ENCODE measurements at places on chromosomes 7 and 10.

DNA sequence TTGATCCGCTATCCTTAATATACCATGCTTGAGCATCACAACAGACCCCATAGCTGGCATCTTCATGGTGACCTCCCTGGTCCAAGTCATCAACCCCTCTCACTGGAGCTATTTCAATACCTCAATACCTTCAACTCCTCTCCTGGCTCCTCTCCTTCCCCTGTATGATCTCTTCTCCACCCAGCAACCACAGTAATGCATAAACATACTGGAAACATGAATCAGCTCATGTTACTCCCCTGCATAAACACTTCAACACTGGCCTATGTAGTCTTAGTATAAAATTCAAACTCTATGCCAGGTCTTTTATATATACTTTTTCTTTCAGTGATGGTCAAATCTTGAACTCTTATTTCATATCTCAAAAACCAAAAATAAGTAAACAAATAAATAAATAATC lies 31.8 kb upstream of the TMEM273 start:
- DNase-seq = no peak

GRCh38 chr7:143884969-143885559 lies 16.9 kb downstream of the TCAF1 start:
- peak; percentile 18 for DNase-seq

- DNase-seq = no peak
Observed at GRCh38 chr10:116952729-116953128, 52.3 kb downstream of the SHTN1 start.

- no peak for DNase-seq
Observed at GRCh38 chr10:91137822-91138221, 82.6 kb upstream of the PCGF5 start.

- no peak for DNase-seq
Observed at GRCh38 chr7:90387470-90388240, 15.6 kb upstream of the CLDN12 start.

DNA sequence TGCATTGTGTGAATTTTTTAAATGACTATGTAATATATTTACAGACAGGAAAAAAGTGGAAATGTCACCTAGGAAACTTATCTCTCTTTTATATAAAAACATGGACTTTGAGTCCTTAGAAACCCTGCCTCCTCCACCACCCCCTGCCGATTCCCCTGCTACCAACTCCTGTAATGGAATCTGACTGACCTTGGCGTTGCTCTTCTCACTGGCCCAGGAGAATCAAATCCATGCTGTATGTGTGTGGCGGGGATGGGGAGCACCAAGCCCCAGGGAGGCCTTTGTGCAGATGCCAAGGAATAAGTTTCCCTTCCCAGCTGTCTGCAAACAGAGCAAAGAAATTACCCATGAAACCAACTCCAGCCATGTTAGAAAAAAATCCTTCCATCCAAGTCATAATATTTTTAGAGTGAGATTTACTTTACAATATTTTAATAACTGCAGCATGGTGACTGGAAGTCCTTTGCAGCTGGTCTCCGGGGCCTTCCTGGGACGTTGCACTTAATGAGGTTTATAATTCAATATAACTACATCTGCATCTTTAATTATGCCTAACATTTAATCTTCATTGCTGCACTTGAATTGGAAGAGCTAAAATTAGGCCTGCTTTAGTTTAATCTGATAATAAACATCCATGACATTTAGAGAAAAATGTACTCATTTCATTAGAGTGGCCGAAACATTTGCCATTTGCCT lies 111.4 kb upstream of the CACUL1 start:
- no peak for DNase-seq

DNA sequence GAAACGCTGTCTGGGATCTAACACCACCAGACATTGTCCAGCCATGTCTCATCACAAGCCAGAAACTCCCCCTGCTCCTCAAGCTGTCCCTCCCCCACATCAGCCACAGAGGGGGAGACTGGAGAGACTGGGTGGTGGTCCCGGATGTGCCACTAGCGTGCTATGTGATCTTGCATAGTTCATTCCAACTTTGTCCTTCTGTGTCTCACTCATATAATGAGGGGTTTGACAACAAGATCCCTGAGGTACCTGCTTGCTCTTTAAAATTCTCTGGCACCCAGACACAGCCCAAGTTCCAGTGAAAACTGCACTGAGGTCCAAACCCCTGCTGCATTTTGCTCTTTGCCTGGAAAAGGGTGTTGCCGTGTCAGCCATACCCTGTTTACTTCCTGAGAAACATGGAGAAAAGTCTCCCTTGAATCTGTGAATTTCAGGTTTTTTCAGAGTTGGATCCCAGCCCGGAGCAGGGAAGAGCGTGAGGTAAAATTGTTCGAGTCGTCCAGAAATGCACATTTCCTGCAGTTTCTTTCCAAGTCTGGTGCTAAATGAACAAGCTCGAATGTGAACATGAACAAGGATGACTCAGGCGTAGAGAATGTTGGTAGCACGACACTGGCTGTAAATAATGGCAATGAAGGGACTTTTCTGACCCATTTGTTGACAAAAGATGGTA lies 156.6 kb downstream of the CCDC3 start:
- DNase-seq = no peak

DNA sequence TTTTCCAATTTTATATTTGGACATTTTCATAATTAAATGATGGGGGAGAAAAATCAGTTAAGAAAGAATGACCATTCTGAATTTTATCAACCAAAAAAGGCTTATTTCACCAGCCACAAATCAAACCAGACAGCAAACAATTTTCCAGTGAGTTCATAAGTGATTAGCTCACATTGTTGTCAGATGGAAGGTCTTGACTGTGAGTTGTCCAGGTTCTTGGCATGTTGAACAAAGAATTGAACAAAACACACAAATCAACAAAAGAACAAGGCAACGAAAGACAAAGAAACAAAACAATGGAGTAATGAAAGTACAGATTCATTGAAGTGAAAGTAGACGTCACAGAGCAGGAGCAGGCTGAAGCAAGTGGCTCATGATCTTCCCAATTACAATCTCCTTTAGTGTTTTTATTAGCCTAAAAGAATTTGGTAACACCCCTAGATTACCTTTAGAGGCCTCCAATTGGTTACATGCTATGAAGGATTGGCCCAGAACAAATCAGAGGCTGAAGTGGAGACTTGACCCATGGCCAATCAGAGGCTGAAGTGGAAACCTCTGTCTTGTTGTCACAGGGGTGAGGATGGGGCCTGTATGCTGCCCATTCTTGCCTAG lies 248.7 kb downstream of the NEBL start:
- DNase-seq = no peak

DNA sequence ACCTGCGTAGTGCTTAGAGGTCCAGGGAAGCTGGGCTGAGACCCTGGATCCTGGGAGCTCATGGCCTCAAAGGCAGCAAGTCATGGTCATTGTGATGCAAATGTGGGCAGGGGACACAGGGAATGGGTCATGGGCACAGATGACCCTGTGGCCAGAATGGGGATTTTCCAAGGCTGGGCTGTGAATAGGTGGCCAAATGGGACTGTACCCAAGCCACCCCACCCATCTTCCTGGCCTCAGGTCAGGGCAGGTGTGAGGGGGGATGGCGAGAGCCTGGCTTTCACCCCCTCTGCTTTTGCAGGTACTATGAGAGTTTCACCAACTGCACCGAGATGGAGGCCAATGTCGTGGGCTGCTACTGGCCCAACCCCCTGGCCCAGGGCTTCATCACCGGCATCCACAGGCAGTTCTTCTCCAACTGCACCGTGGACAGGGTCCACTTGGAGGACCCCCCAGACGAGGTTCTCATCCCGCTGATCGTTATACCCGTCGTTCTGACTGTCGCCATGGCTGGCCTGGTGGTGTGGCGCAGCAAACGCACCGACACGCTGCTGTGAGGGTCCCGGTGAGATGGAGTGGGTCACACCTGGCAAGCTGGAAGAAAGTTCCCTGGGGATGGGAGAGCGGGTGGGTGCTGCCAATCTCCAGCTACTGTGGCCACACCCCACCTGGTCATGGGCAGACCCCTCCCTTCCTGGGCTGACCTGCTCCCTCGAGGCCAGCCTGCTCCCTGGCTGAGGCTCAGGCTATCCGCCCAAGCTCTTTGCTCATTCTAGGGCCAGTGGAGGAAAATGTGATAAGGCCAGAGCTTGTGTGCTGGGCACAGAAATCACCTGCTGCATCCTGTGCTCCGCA lies 25.5 kb downstream of the RAMP3 start:
- DNase-seq = no peak

DNA sequence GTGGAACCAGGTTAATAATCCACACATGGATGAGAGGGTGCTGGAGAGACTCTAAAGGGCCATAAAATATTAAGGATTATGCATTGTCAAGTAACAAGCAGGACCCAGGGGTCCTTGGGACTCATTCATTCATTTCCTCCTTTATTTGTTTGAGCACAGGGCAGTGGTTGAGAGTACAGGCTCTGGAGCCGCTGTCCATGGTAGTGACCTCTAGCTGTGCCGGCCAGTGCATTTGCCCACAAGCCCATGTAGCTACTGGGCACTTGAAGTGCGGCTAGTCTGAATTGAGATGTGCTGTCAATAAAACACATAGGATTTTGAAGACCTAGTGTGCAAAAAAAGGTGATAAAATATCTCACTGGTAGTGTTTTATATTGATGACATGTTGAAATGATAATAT lies 137.6 kb downstream of the C10orf105 start:
- peak; percentile 5 for DNase-seq

DNA sequence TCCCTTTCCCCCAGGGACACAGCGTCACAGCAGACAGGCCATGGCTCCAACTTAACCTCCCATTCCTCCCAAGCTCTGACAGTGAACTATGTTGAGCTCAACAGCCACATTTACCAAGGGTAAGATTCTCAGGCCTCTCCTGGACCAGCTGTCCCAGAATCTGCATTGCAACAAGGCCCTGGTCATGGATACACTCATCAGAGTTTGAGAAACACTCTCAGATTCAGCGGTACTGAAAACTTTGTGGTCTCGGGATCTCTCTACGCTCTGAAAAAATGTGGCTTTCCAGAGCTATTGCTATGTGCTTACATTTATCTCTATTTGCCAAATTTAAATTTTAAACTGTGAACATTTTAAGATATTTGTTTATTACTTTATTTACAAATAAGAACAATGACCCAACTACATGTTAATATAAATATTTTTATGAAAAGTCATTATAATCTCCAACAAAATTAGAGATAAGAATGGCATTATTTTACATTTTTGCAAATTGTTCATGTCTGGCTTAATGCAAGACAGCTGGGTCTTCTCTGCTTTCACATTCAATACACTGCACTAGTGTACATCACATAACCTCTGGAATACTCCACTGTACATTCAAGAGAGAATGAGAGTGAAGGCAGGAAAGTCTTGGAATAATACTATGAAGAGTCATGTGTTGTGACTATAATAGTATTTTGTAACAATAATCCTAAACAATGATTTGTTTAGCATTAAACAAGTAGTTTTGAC lies 190.9 kb upstream of the PITRM1 start:
- DNase-seq = no peak

DNA sequence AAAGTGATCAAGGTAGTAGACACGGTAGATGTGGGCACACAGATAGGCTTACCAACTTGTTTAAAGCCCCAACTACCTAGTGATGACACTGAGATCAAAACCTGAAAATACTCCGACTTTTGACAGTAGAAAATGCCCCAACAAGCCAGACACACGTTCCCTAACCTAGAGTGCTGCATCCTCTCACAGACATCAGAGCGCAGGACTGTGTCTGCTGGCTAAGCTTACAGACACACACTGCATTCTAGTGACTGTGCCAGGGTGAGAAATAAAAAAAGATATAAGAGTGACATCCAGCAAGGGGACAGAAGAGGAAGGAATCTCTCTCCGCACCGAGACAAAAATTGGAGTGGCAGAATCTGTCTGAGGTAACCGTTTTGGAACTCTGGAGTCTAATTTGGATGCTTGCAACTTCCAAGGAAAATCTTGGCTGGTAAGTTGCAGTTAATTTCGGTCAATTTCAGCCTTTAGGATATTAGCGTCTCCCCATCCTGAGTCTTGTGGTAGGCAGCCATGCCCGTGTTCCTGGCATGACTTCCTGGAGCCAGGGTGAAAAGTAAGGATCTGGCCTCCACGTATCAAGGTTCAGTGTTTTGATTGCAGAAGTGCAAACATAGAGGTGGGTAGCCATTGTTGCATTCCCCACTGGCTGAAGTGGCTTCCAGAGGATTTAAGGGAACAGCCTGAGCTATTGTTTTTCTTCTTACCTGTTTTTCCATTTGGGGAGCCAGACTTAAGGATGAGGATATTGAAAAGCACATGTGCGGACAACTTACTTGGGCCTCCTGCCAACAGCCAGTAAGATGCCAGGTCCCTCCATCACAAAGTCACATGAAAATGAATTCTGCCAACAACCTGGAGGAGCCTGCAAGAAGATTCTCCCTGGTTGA lies 124.1 kb downstream of the SMURF1 start:
- no peak for DNase-seq

- DNase-seq = no peak
Observed at GRCh38 chr7:39688611-39689480, 65.5 kb downstream of the RALA start.

GRCh38 chr7:51309361-51310130 lies 7.1 kb downstream of the COBL start:
- no peak for DNase-seq

DNA sequence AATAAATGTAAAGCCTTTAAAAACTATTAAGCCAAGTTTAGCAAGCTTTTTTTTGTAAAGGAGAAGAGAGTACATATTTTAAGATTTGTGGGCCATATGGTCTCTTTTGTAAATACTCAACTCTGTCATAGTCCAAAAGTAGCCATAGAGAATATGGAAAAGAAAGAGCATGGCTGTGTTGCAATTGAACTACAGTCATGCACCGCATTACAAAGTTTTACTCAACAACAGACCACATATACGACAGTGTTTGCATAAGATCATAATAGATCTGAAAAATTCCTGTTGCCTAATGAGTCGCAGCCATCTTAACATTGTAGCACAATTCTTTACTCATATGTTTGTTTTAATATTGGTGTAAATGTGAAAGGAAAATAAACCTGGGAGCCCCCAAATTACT lies 440.8 kb downstream of the HTR7 start:
- DNase-seq = no peak

DNA sequence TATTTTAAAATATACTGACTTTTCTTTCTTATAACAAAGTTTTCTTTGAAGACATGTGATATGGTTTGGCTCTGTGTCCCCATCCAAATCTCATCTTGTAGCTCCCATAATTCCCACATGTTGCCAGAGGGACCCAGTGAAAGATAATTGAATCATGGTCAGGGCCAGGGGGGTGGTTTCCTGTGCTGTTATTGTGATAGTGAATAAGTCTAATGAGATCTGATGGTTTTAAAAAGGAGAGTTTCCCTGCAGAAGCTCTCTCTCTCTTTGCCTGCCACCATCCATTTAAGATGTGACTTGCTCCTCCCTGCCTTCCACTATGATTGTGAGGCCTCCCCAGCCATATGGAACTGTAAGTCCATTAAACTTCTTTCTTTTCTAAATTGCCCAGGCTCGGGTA lies 768.1 kb downstream of the NRG3 start:
- DNase-seq = no peak

DNA sequence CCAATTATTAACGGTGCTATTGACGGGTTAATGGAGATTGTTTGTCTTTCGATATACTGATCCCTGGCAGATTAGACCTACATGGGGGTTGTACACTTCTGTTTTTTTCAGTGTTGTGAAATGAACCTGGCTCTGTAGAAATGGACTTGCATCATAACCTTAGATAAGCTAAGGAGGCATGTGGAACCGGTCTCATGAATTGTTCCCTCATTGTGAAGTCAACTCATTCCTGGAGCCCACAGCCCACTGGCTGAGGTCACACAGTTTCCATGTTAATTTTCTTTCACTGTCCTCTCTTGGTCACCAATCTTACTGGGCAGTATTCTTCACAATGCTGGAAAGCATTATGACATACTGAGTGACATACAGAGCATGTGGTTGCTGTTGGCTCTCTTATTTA lies 202.8 kb downstream of the BMPER start:
- no peak for DNase-seq

GRCh38 chr7:136891850-136892249 lies 23.4 kb downstream of the CHRM2 start:
- no peak for DNase-seq
